ENCODE measurements at places on chromosomes 12 and 14. TPM values are rescaled to one million over a fixed set of nuclear protein-coding genes. Genes with fewer than 3 reads are reported as not detected.

DNA sequence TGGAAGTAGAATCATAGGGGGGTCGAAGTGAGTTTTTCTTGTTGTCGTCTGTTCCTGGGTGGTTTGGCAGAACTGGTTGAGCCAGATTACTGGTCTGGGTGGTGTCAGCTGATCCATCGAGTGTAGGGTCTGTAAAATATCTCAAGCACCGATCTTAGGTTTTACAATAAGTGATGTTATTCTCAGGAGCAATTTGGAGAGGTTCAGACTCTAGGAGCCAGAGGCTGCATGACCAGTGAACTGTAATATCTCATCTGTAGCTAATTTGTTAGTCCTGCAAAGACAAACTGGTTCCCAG is 9.7 kb upstream of the SERPINA1 start:
- H3K4me3 ChIP-seq: no peak overlapping the region
- no peaks in the 10 kb centered on the region for H3K4me1 ChIP-seq
- no peak for DNase-seq
- no peaks in the 10 kb centered on the region for H3K36me3 ChIP-seq
- no peak overlapping the region for H3K27ac ChIP-seq
- no peaks in the 10 kb centered on the region for H3K27me3 ChIP-seq

DNA sequence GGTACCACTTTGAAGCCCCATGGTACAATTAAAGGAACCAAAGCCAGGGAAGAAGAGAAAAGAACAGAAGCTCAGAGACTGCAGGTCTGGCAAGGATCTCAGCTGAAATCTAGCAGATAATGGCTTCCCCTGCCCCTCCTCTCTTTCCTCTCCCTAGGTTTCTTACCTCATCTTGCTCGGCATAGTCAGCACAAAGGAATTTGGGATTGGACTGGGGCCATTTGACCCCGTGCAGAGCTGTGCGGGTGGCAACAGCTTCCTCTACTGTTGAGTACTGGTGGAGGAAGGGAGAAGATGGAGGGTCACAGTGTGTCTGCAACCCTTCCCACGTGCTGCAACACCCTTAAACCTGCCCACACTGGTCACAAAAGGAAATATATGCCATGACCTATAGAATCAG is 4.7 kb upstream of the CDH24 start:
- peaks cover 1% of the 10 kb centered on the region for H3K4me1 ChIP-seq
- no peak overlapping the region for H3K27ac ChIP-seq
- H3K27me3 ChIP-seq: no peaks in the 10 kb centered on the region
- DNase-seq: no peak
- no peak overlapping the region for H3K4me3 ChIP-seq

- no peaks in the 10 kb centered on the region for H3K4me1 ChIP-seq
- DNase-seq: no peak
- no peaks in the 10 kb centered on the region for H3K27me3 ChIP-seq
- H3K36me3 ChIP-seq: no peaks in the 10 kb centered on the region
Observed at GRCh38 chr14:96214793-96215192, 10.2 kb downstream of the BDKRB2 start.

The FAM186B gene
- 0.11 TPM for total RNA-seq

The ARHGEF25 gene
- total RNA-seq: 1.4 TPM

DNA sequence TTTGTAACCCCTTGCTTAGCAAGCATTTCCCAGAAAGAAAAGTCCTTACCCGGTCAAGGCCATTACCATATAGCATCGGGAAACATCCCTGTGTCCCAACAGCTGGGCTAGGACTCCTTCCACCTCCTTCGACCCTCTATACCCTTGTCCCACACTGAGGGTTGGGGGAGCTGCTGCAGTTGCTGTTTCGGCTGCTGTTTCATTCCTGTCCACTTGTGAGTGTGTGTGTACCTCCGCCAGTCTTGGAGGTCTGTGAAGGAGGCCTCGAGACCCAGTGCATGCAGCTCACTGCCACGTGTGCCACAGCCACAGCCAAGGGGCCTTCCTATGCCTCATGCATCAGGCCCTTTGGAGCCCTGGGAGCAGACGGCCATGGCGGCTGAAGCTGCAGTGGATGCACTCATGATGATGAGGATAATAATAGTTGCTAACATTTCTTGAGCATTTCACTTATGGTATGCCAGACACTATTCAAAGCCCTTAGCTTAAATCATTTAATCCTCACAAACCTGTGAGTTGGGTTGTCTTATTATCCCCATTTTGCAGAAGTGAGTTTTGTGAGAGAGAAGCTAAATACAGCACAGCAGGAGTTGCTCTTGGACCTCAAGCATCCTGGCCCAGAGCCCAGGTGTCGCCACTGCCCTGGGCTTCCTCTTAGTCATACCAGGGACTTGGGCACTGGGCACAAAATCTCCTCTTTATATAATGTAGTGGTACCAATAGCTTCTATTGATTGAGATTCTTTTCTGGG is 156.5 kb downstream of the PRKCH start:
- H3K4me3 ChIP-seq: peak overlapping the region; percentile 1
- H3K27me3 ChIP-seq: no peaks in the 10 kb centered on the region
- DNase-seq: no peak
- peak overlapping the region; percentile 80 for H3K27ac ChIP-seq

- DNase-seq: no peak
- H3K4me3 ChIP-seq: no peak overlapping the region
- H3K36me3 ChIP-seq: no peaks in the 10 kb centered on the region
- no peaks in the 10 kb centered on the region for H3K4me1 ChIP-seq
- H3K27ac ChIP-seq: no peak overlapping the region
- no peaks in the 10 kb centered on the region for H3K27me3 ChIP-seq
Observed at GRCh38 chr14:67940486-67941455, 121.2 kb downstream of the RAD51B start.

GRCh38 chr12:98514982-98515286 is 456 bp upstream of the TMPO start:
- H3K27me3 ChIP-seq: no peaks in the 10 kb centered on the region
- DNase-seq: no peak
- peak overlapping the region; percentile 89 for H3K4me3 ChIP-seq
- peaks cover 47% of the 10 kb centered on the region for H3K4me1 ChIP-seq

- H3K27ac ChIP-seq: peak overlapping the region; percentile 96
- peaks cover 36% of the 10 kb centered on the region for H3K4me1 ChIP-seq
- no peaks in the 10 kb centered on the region for H3K27me3 ChIP-seq
- H3K36me3 ChIP-seq: peaks cover 18% of the 10 kb centered on the region
- DNase-seq: no peak
- peak overlapping the region; percentile 81 for H3K4me3 ChIP-seq
Observed at GRCh38 chr12:14802721-14803010, 612 bp downstream of the WBP11 start.

- H3K27ac ChIP-seq: no peak overlapping the region
- no peak overlapping the region for H3K4me3 ChIP-seq
- peaks cover 6% of the 10 kb centered on the region for H3K36me3 ChIP-seq
- no peak for DNase-seq
- no peaks in the 10 kb centered on the region for H3K27me3 ChIP-seq
Observed at GRCh38 chr14:88590173-88590572, 27.3 kb downstream of the ZC3H14 start.

The DIABLO gene
- 64.2 TPM for total RNA-seq

The FBXO34 gene
- total RNA-seq: 16.2 TPM

The MUCL1 gene
- total RNA-seq: not detected
